AG04449 (cell line): ENCODE measurements at places on chromosomes 2 and 18.

DNA sequence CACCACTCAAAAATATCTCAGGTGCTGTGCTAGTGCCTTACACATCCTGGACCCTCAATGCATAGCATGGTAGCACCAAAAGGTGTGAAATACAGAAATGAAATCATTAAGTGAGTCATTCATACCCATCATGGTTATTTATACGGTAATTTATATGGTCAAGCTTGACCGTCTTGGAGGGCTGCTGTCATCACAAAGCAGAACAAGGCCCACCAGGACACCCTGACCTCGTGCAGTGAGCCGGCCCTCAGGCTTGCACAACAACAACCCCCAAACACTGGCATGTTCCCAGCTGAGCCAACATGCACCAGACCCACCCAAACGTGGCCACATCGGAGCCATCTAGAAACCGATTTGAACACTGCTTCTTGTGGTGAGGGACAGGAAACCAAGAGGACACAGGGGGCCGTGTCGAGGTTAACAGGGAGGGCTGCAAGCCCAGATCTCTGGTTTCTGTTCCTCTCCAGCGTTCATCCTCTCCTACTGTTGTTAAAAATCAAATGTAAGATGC is 378.5 kb upstream of the ID2 start:
- no peak for DNase-seq

GRCh38 chr2:19895535-19895934 is 6.2 kb downstream of the TTC32 start:
- DNase-seq: no peak

GRCh38 chr2:43636621-43637020 is 439 bp upstream of the PLEKHH2 start:
- no peak for DNase-seq

- no peak for DNase-seq
Observed at GRCh38 chr18:66838340-66838987, 234.6 kb upstream of the CDH19 start.

GRCh38 chr2:142307086-142307485 is 176.3 kb upstream of the LRP1B start:
- no peak for DNase-seq

- DNase-seq: no peak
Observed at GRCh38 chr2:25227576-25227975, 59.2 kb upstream of the POMC start.

DNA sequence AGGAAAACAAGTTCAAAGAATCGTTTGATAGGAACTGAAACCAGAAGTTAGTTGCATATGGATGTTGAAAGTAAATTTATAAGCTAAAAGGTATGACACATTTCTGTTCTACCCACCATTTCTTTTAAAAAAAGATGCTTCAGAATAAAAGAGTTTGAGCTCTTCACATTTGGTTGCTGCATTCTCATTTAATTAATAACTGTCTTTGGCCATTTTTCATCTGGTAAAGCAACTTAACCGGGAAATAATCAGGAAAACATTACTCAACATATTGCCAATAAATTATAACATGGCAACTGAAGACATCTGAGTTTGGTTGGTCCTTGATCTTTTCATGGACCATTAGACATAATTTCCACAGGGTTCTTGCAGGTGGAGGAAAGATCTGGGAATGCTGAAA is 180.2 kb upstream of the TWIST2 start:
- DNase-seq: no peak

- DNase-seq: no peak
Observed at GRCh38 chr2:61456070-61456745, 14.7 kb downstream of the USP34 start.

- no peak for DNase-seq
Observed at GRCh38 chr2:83650898-83651297, 808.2 kb downstream of the SUCLG1 start.

DNA sequence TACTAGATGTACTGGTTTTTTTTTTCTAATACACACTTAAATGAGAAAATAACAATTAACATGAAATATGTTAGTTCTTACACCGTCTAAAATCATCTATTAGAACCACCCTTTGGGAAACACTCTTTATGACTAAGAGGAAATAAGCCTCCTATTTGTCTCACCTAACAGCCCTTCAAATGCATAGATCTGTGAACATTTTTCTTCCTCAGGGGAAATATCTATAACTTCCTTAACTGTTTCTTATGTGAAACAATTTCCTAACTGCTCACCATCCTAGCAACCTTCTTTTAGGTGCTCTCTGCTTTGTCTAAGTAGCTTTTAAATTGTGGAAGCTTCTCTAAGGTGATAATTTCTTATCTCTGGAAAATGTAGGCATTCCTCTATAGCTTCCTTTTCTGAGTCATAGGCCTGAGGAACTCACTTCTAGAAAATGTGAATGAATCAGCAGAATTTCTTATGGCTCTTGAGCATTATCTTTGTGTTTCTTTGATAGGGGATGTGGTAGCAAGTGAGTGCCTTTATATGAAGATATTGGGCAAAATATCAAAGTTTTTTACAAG is 56.1 kb downstream of the CNTNAP5 start:
- no peak for DNase-seq

- DNase-seq: peak; percentile 67
Observed at GRCh38 chr2:9112079-9112721, 94.4 kb upstream of the ASAP2 start.

- no peak for DNase-seq
Observed at GRCh38 chr18:38032516-38032915, 466.9 kb upstream of the CELF4 start.

- DNase-seq: no peak
Observed at GRCh38 chr2:7881063-7881462, 800.8 kb upstream of the ID2 start.

GRCh38 chr2:144937910-144938709 is 418.2 kb upstream of the ZEB2 start:
- DNase-seq: peak; percentile 67

- no peak for DNase-seq
Observed at GRCh38 chr2:239327536-239328350, 73.1 kb downstream of the HDAC4 start.

GRCh38 chr18:58802959-58803358 is 61.7 kb upstream of the ZNF532 start:
- no peak for DNase-seq

DNA sequence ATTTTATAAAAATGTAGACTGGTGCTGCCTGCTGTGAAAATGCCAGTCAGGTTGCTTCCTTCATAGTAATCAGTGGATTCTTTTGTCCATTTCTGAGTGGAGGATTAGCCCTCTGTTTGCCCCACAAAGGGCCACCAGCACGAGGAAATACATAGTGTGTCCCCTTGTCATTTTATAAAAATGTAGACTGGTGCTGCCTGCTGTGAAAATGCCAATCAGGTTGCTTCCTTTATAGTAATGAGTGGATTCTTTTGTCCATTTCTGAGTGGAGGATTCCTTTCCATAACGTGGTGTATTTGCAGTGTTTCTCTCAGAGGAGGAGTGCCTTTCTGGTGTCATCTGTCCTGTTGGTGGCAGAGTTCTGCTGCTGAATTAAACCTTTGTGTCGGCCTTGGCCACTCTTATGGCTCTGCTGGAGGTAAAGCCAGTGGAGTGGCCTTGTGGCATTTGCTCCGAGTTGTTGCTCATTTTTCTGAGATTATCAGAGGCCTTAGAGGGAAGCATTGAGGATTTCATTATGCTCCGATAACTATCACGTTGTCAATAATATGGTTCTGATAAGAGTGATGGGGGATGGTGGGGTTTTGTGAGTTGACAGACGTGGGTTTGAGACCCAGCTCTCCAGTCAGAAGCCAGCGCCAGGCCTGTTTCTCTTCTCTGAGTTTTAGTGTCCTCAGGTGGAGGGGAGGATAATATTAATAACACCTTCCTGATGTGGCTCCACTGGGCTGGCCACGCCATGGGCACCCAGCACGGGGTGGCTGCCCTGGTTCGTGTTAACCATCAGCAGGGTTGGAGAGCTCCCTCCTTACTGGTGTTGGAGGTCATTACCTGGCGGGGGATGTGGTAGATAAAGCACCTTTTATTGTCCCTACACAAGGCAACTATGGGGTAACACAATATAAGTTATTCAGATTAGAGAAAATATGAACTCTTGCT is 96.6 kb downstream of the NEDD4L start:
- DNase-seq: no peak

DNA sequence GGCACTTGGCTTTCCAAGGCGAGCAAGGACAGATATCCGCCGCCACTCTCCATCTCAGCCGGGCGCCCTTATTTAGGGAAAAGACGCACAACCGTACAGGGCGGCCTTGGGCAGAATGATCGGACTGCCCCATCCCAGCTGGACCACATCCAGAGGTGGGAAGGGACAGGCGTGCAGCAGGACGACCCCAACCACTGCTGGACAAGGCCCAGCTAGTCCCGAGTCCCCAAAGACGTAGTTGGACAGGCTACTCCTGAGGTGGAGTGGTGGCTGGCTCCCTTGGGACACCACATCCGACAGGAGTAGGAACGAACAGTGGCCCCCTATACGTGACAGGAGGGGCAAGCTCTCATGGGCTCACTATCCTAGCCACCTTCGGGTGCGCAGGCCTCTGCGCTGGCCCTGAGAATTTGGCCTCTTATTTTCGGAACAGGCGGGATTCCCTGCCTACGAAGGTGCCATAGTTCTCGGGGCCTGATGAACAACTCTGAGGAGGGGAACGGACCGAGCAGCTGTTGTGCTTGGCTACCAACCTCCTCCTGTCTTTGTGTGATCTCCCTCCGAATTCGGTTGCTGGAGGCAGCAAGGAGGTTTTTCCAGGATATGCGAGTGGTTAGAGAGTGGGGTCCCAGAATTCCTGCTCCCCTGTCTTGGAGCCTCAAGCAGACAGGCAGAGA is 2.3 kb downstream of the FEV start:
- DNase-seq: no peak

DNA sequence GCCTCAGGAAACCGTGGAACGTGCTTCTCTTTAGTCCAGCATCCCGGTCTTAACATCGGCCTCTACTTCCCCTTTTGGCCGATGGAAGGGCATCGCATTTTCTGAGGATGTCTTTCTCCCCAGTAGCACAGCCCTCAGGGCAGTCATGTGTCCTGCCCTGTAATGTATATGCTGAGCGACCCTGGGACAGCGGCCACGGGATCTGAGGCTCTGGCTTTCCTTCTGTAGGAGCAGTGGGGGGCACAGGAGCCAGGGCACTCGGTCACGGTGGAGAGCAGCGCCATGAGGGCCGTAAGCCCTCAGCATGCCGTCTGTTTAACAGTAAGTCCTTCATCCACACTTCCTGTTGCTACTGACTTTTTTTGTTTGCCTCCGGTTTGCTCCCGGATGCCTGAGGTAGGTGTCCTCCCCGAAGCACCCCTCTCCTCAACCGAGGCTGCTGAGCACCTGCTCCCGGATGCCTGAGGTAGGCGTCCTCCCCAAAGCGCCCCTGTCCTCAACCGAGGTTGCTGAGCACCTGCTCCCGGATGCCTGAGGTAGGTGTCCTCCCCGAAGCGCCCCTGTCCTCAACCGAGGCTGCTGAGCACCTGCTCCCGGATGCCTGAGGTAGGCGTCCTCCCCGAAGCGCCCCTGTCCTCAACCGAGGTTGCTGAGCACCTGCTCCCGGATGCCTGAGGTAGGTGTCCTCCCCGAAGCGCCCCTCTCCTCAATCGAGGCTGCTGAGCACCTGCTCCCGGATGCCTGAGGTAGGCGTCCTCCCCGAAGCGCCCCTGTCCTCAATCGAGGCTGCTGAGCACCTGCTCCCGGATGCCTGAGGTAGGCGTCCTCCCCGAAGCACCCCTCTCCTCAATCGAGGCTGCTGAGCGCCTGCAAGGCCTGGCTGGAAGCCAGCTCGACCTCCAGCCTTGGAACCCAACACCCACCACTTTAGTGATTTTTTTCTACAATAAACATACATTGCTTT is 169.3 kb downstream of the HDAC4 start:
- DNase-seq: no peak

DNA sequence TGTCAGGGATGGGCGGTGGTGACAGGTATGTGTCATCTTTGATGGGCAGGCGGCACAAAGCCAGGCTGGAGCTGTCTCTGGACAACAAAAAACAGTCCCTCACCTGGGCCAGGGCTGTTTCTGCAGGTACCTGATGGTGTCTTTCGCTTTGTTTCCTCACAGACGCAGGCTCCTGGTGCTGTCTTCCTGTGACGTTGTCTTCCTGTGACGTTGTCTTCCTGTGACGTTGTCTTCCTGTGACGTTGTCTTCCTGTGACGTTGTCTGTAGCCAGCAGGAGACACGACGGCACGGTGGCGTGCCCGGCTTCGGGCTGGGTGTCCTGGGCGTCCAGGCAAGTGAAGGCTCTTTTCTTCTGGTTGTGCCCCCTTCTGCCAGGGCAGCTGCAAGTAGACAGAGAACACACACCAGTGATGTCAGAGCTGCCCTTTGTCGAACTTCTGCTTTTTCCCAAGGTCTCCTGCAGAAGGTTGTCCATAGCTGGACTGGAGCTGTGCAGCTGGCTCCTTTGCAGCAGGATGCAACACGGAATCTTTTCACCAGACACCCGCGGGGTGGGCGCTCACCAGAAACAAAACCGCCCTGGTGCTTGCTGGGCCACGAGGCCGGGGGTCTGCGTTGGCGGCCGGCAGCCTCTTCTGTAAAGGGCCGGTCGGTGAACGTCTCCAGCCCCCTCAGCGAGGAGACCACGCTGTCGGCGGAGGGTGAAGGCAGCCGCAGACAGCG is 21.1 kb downstream of the GPR35 start:
- no peak for DNase-seq
